ENCODE measurements at places on chromosomes 12 and 14.

- DNase-seq = no peak
Observed at GRCh38 chr12:115553622-115554021, 723.9 kb downstream of the MED13L start.

DNA sequence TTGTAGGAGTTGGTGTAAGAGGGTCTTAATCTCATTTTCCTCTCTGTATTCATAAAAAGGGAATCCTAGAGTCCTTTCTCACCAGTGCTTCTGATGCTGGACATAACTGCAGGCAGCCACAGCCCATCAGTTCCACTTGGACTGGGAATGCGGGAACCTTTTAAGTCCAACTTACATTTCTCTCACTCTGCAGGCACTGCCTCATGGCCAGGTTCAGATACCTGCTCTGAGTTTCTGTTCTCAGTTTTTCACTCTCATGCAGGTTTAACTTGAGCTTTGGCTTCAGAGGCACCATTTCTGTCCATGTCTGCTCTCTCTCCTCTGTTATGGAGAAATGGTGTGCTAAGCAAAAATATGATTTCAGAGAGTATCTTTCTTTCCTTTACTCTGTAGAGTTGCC lies 4.2 kb downstream of the ACVR1B start:
- DNase-seq = no peak

DNA sequence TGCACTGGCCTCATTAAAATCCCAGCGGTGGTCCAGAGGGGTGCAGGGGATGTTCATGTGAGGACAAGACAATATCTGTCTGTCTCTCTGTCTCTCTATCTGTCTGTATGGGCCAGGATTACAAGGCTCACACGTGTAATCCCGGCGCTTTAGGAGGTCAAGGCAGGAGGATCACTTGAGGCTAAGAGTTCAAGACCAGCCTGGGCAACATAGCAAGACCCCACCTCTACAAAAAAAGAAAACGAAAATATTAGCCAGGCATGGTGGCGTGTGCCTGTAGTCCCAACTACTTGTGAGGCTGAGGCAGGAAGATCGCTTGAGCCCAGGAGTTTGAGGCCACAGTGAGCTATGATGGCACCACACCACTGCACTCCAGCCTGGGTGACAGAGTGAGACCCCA lies 117.1 kb downstream of the PHETA1 start:
- DNase-seq = no peak

DNA sequence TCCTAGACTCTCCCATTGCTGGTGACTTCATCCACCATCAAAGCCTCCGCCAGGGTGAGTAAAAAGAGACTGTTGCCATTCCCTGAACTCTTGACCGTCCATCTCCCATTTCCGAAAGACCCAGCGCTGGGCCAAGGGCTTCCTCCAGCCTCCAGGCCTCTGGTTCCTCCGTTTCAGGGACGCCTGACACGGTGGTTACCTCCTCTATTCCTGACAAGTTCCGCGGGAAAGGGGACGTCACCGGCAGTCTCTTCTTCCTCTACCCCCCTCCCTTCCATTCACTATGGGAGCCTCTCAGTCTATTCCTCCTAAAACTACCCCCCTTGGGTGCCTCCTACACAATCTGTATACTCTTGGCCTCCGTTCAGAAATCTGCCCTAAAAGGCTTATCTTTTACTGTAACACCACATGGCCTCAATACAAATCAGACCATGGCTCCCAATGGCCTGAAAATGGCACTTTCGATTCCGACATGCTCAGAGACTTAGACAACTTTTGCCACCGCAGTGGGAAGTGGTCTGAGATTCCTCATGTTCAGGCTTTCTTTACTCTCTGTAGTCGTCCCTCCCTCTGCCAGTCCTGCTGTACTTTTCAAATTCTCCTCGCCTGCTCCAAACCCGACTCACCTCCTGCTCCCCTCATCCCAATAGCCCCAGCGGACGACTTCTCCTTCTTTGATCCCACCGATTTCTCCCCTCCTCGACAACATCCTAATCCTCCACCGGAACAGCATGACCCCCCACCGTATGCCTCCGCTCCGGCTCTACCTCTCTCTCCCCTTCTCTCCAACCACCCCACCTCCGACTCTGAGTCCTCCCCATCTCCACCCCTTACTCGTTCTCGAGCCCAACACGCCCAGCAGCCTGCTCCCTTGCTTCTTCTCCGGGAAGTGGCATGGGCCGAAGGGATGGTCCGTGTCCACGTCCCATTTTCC lies 70.4 kb downstream of the MOK start:
- DNase-seq = no peak

- no peak for DNase-seq
Observed at GRCh38 chr12:40142001-40142744, 36.3 kb upstream of the SLC2A13 start.

DNA sequence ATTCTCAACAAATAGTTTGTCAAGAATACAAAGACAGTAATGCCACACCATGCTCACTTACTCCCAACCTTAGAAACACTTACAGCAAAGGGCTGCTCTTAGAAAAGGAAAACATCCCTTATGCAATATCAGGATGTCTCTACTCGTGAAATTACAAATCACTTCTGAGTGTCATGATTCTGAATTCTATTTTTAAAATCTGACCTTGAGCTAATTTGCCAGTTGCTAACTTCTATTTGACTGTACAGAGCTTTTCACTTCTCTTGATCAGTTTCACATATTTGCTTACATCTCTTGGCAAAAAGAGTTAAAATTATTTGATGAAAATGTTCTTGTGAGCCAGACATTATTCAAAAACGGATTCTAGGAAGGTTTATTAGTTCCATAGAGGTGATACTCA lies 136.7 kb upstream of the SLC35F4 start:
- DNase-seq = no peak

DNA sequence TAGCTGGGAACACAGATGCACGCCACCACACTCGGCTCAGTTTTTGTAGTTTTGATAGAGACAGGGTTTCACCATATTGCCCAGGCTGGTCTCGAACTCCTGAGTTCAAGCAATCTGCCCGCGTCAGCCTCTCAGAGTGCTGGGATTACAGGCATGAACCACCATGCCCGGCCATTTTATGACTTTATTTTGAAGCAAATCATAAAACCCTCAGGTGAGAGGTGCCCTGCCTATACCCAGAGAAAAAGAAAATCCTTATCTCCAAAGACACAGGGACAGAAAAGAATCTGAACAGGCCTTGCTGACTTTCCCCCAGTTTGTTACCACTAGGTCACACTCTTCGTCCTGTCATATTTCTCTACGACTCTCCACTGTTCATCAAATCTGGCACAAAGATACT lies 48.8 kb downstream of the DAO start:
- no peak for DNase-seq

DNA sequence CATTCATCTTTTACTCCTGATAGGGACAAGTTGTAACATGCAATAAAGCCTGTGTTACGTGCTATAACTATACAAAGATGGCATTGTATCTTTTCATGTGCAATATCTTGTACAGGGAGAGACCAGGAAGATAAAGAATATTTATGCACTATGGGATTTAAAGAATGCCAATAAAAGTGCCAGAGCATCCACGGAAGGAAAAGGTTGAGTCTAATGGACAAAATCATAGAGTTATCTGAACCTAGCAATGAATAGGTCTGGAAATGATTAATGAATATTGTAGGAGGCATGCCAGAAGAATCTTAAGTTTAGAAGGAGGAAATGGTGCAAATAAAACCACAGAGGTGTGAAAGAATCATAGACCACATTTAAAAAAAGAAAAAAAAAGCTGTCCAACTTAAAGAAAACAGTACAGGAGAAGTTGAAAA lies 263.9 kb downstream of the KCNC2 start:
- DNase-seq = no peak

DNA sequence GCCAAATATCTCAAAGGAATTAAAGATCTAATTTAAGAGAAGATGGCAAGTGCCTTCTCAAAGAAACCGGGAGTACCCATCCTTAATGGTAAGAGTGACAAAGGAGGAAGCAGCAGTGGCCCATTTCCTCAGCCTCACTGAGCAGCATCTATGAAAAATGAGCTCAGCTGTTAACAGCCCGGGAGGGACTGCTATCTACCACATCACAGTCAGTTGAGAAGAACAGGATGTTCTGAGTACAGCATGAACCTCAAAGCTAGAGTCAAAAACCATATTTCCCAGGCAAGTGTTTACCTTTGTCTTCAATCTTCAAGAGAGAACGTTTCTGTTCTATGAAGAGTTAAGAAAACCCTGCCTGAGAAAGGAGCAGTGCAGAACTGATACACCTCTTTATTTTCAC lies 115.0 kb downstream of the BTG1 start:
- peak; percentile 55 for DNase-seq

GRCh38 chr14:81550001-81550637 lies 16.5 kb upstream of the SEL1L start:
- no peak for DNase-seq

DNA sequence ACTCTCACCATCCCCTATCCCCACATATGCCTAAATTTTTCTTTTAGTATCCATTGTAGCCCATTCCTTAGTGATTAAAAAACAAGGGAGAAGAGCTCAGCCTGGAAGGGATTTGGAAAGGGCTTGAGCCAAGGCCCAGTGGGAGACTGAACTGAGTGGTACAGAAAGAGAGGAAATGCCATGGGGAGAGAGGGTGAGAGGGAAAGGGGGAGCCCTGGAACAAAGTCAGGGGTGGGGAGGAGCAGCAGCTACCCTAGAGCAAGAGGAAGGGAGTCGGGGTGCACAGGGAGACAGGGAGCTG lies 2.6 kb upstream of the ATN1 start:
- DNase-seq = no peak

DNA sequence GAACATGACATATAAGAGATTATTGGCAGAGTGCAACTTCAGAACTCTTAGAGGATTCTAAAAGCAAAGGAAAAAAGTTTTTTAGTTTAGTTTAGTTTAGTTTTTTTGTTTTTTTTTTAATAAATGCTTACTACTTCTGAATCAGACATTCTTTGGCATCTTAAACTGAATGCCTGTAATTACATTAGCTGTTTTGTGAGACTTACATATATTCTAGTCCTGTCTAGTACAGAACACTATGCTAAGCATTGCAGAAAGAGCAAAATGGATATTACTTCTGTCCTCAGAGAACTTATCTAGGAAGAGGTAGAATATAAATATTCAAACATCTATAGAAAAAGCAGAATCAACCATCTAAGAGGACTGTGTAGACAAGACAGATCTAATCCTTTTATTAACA lies 133.2 kb downstream of the RAD51B start:
- DNase-seq = no peak

DNA sequence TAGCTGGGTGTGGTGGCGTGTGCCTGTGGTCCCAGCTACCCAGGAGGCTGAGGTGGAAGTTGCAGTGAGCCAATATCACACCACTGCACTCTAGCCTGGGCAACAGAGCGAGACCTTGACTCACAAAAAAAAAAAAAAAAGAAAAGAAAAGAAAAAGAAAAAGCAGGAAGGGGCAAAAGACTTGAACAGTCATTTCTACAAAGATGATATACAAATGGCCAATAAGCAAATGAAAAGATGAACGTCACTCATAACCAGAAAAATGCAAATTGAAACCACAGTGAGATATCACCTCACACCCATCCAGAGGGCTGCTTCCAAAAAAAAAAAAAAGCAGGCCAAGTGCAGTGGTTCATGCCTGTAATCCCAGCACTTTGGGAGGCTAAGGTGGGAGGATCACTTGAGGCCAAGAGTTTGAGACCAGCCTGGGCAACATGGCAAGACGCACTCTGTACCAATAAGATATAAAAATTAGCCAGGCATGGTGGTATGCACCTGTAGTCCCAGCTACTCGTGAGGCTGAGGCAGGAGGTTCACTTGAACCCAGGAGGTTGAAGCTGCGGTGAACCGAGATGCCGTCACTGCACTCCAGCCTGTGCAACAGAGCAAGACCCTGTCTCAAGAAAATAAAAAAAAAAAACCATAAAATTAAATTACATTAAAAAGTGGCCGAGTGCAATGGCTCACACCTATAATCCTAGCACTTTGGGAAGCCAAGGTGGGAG lies 20.5 kb downstream of the UBC start:
- no peak for DNase-seq

- DNase-seq = no peak
Observed at GRCh38 chr14:34344318-34344717, 117.7 kb downstream of the SPTSSA start.

- DNase-seq = no peak
Observed at GRCh38 chr14:92122351-92122677, 545 bp downstream of the CPSF2 start.

DNA sequence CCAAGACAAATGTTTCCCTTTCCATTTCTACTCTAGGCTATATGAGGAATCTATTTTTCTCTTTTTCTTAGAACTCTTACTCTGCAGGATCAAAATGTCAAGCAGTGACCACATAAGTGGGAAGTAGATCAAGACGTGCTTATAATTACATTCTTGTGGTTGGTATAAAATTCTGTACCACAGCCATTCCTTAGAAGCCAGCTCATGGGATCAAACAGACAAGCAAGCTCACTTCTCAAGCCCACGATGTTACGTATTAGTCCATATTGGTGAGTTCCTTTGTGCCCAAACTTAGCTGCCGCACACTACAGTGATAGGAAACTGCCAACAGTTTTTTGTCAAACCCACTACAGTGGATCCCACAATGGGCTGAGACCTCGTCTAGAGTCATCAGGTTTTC lies 53.4 kb downstream of the IFNG start:
- DNase-seq = no peak

GRCh38 chr12:56803750-56804149 lies 40.6 kb downstream of the HSD17B6 start:
- DNase-seq = no peak

GRCh38 chr14:93879362-93879983 lies 47.7 kb upstream of the FAM181A start:
- DNase-seq = no peak

GRCh38 chr14:33282331-33283230 lies 343.9 kb downstream of the NPAS3 start:
- DNase-seq = no peak

GRCh38 chr14:26286913-26287205 lies 311.0 kb downstream of the NOVA1 start:
- DNase-seq = no peak

GRCh38 chr12:105384220-105384619 lies 53.7 kb downstream of the C12orf75 start:
- DNase-seq = no peak

- no peak for DNase-seq
Observed at GRCh38 chr14:53278602-53279506, 125.7 kb upstream of the DDHD1 start.

- no peak for DNase-seq
Observed at GRCh38 chr14:80146941-80147340, 64.4 kb downstream of the DIO2 start.

DNA sequence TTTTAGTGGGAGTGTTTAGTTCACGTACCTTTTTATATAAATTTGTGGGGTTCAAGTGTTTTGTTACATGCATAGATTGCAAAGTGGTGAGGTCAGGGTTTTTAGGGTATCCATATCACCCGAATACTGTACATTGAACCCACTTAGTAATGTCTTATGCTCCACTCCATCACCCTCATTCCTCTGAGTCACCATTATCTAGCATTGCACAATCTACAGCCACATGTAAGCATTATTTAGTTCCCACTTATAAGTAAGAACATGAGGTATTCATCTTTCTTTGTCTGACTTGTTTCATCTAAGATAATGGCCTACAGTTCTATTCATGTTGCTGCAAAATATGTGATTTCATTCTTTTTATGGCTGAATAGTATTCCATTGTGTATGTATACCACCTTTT lies 583.7 kb upstream of the LRFN5 start:
- no peak for DNase-seq

All from activated T-helper 1 cell treated with anti-CD3 and anti-CD28 coated beads, Interleukin-12 subunit alpha, Interleukin-12 subunit beta, Interleukin-2, Interleukin-4 antibody, amounts not matched to agents 30 ng/mL and 10 ng/mL and 1 ng/mL, durations not matched to agents 14 hours and 24 hours and 36 hours (primary cell).